MCF 10A (cell line): ENCODE measurements at places on chromosomes 7 and 10. TPM values are rescaled to one million over a fixed set of nuclear protein-coding genes. Genes with fewer than 3 reads are reported as not detected.

DNA sequence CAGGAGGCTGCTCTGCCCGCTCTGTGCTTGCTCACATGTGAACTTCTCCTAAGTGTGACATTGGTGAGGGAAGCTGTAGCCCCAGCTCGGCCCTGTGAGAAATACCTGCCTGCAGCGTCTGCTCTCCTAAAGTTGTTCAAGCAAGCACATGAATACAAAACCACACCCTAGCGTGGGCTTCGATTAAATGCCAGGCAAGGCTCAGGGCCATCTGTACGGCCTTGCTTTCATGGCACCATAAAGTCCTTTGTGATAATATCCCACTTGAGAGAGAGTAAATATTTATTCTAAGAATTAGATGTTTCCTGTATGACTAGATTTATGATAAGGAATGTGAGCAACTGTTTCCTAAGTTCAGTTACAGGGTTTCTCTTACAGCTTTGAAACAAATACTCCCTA is 262.8 kb upstream of the KLF14 start:
- peak; percentile 73 for DNase-seq

DNA sequence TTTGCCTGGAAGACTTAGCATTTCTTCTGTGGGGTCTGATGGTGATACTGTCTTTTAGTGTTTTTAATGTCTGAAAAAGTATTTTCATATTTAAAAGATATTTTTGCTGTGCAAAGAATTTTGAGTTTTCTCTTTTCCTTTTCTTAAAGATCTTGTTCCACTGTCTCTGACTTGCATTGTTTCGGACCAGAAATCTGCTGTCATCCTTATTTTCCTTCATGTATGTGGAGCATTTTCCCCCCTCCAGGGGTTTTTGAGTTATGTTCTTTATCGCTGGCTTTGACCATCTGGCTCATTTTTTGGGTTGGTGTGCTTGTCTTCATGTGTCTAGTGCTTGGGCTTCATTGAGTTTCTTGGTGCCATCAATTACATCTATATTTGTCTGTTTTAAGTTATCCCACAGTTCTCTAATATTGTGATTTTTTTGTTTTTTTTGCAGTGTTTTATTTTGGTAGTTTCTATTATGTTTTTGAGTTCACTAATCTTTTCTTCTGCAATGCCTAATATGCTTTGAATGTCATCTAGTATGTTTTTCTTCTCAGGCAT is 119.9 kb downstream of the MGMT start:
- peak; percentile 5 for DNase-seq

GRCh38 chr7:103809229-103809994 is 180.0 kb downstream of the RELN start:
- no peak for DNase-seq

The ANKRD1 gene
- total RNA-seq, result 0.20 and 0.65 TPM in 2 replicates

The DIP2C gene
- total RNA-seq, result 0.34 and 0.37 TPM in 2 replicates

The CLCN1 gene
- not detected in 2 replicates for total RNA-seq

The SEMA3E gene
- total RNA-seq, result 0.29 and 0.51 TPM in 2 replicates

The NODAL gene
- not detected in 2 replicates for total RNA-seq
